Stimulated activated CD8-positive, alpha-beta memory T cell treated with anti-CD3 and anti-CD28 coated beads, Interleukin-7, amount 100 ng/mL, for 1 hour (primary cell): ENCODE measurements at places on chromosomes 1 and 21.

DNA sequence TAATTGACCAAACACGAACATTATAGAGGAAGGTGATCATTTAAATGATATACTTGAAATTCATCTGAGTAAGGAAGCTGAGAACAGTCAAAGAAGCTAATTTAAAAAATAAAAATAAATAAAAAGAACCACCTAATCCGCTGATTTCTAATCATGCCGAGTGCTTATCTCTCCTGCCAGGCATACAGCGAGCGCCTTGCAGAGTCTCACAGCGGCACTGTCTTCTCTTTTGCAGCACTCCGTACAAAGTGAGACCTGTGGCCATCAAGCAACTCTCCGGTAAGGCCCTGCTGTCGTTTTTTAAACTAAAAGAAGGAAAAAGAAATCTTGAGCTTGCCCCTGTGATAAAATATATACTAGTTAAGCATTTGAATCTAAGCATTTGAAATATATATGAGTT, 45.3 kb downstream of the PDE9A start:
- no peak for DNase-seq

DNA sequence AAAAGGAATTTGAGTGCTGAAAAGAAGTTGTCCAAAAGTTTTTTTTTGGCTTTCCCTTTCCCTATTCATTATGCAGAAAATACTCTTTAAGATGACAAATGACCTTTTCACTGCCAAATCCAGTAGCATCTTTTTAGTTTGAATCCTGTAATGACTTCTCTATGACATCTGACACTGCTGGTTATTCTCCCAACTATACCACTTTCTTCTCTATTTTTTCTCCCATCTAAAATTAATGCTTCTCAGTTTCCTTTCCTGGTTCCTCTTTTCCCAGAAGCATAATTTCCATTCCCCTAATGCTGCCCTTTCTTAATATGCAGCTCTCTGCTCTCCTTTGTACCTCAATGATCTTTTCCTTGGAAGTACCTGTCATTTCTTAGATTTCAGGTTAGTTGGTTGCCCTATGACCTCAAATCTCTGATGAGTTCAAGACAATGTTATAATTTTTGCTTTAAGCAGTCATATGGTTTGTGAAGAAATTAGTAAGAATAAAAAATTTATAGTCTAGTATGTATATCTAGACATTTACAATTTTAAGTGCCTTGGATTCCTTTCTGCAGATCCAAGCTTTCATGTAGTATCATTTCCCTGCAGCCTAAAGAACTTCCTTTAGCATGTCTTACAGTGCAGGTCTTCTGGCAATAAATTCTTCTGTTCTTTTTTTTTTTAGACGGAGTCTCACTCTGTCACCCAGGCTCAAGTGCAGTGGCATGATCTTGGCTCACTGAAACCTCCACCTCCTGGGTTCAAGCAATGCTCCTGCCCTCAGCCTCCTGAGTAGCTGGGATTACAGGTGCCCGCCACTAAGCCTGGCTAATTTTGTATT, 150.8 kb downstream of the CDC42BPA start:
- no peak for DNase-seq

DNA sequence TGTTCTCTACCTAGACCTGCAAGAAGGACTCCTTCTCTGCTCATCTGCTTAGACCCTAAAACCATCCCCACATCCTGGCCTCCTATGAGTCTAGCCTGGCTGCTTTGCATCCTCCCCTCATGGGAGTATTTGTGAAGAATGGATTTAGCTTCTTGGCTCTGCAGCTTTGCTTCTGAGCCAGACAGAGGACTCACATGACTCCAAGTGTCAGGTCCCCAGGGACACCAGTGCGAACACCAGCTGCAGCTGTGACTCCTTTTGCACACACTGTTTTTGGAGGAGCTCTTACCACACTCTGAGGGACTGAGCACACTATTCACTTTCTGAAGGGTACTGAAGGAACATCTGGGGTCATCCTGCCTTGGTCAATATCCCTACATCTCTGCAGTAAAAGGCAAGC, 131.8 kb upstream of the SGIP1 start:
- DNase-seq, result no peak

- DNase-seq, result no peak
These were observed 1099.5 kb downstream of the PLA2G4A start for GRCh38 chr1:187928288-187928687.

GRCh38 chr21:42343556-42343955, 7.2 kb downstream of the TFF2 start:
- no peak for DNase-seq
